Activated CD8-positive, alpha-beta memory T cell treated with anti-CD3 and anti-CD28 coated beads for 1 hour (primary cell): ENCODE measurements at places on chromosomes 2 and 18.

- no peak for DNase-seq
Measured at GRCh38 chr2:109306190-109306589, 177.2 kb downstream of the SH3RF3 start.

- no peak for DNase-seq
Measured at GRCh38 chr18:46427216-46427995, 229.6 kb downstream of the LOXHD1 start.

GRCh38 chr2:190648289-190649034 lies 421 bp upstream of the NAB1 start:
- peak; percentile 91 for DNase-seq

- no peak for DNase-seq
Measured at GRCh38 chr2:235024931-235025773, 73.3 kb downstream of the SH3BP4 start.

GRCh38 chr2:60708630-60709320 lies 47.3 kb upstream of the PAPOLG start:
- no peak for DNase-seq
